Lung microvascular endothelial cell (primary cell): ENCODE measurements at places on chromosomes 4 and X. TPM values are rescaled to one million over a fixed set of nuclear protein-coding genes. Genes with fewer than 3 reads are reported as not detected.

- DNase-seq = no peak
Measured at GRCh38 chrX:34901761-34902160, 40.8 kb upstream of the FAM47B start.

GRCh38 chr4:113582737-113583136 is 178.8 kb downstream of the CAMK2D start:
- no peak for DNase-seq

GRCh38 chrX:155435744-155436112 is 22.7 kb downstream of the F8A3 start:
- no peak for DNase-seq

DNA sequence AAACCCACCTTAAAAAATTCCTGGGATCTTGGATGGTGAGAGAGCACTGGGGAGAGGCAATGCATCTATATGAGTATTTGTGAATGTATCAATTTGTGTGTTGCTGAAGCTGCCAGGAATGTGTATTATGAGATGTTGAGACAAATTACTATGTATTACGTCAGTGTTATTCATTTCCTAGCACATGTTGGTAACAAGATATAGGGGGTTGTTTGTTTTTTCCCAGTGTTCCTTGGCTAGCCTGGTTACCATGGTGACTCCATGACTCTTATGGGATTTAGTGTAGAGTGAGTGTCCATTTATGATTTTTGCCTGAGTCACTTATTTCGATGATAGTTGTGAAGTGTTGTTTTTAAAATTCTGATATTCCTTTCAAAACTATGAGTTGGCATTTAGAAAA is 65.6 kb downstream of the RAB40A start:
- peak; percentile 96 for DNase-seq

Gene SLC4A4
- not detected in 2 replicates for total RNA-seq

DNA sequence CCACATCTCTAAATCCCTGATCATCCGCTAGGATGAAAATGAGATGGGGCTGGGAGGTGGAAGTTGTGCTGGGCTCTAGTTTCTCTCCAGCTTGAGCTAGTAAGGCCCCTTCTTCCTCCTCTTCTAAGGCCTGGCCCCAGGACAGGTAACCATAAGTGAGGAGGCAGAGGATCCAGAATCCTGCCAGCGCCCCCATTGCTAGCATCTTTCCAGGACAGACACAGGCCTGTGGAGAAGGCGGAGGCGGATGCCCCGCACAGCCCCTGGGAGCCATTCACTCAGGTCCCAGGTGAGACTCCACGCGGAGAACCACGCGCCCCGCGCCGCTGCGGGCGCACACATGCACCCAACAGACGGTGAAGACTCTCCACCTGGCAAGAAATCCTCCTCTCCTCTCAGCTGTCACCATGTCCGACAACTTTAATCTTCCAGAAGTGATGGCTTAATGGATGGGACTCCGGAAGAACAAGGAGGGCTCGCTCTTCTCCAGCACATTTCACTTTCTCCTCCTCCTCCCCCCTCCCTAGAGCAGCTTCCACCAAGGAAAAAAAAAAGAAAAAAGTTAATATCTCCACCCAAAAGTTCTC is 793 bp downstream of the ARSJ start:
- DNase-seq = no peak

- no peak for DNase-seq
Measured at GRCh38 chrX:12013211-12013618, 125.1 kb upstream of the FRMPD4 start.

DNA sequence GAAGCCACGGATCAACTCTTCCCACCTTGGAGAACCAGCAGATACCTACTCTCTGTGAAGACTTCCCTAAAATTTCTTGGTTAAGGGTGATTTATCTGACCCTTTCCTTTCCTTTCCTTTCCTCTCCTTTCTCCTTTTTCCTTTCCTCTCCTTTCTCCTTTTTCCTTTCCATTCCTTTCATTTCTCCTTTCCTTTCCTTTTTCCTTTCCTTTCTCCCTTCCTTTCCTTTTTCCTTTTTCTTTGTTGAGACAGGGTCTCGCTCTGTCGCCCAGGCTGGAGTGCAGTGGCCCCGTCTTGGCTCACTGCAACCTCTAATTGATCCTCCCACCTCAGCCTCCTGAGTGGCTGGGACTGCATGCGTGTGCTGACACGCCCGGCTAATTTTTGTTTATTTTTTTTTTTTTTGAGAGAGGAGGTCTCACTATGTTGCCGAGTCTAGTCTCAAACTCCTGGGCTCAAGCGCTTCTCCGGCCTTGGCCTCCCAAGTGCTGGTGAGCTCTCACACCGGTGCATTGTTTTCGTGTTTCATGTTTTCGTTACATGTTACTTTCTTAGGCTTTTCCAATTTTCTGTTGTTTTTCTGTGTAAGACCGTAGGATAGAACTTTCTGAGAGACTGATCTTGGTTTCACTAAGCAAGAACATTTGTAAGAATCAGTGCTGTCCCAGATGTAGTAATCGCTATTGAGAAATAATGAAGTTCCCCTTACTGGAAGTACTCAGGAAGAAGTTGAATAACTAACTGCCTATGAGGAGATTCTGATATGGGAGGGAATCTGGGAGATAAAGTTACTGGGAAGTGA is 2.0 kb downstream of the TMEM165 start:
- no peak for DNase-seq
